Fibroblast of villous mesenchyme (primary cell): ENCODE measurements at places on chromosomes 3 and 15. TPM values are rescaled to one million over a fixed set of nuclear protein-coding genes. Genes with fewer than 3 reads are reported as not detected.

DNA sequence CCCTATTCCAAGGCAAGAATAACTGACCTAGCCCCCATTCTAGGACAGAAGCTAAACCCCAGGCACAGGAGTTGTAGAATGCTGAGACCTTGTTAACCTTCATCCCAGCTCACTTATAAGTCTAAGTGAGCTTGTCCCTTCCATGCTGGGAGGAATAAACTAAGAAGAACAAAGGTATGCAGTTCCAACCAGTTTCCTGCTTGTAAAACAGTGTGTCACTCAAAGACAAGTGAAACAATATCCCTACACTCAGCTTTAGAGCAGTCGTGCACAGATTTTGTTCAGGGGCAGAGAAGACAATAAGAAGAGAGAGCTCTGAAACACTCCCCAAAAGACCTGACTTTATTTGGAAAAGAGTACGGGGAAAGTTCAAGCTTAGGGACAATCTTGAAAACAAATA, 292.1 kb downstream of the CGGBP1 start:
- no peak for DNase-seq

- DNase-seq: peak; percentile 16
These were observed 45.1 kb downstream of the COLQ start for GRCh38 chr3:15476378-15476777.

DNA sequence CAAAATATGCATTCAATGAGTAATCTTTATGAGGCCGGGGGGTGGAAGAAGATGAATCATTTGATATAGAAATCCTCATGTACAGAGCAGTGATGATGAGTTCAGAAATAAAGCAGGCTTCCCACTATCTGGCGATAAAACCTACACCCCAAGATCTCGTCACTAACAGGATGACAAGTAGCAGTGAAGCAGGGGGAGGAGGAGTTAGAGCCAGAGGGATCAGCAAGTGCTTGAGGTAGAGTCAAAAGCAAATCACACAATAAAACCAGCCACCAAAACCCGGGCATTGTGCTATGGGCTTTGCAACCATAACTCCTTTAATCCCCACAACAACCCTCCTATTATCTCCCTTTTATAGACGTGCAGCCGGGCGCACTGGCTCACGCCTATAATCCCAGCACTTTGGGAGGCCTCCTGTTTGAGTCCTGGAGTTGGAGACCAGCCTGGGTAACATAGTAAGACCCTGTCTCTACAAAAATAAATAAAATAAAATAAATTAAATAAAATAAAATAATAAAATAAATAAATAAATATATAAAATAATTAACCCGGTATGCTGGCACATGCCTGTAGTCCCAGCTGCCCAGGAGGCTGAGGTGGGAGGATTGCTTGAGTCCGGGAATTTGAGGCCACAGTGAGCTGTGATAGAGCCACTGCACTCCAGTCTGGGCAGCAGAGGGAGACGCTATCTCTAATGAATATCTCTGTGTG, 53.0 kb downstream of the STARD5 start:
- DNase-seq: peak; percentile 8

Gene TMC3
- total RNA-seq: not detected in 2 replicates

DNA sequence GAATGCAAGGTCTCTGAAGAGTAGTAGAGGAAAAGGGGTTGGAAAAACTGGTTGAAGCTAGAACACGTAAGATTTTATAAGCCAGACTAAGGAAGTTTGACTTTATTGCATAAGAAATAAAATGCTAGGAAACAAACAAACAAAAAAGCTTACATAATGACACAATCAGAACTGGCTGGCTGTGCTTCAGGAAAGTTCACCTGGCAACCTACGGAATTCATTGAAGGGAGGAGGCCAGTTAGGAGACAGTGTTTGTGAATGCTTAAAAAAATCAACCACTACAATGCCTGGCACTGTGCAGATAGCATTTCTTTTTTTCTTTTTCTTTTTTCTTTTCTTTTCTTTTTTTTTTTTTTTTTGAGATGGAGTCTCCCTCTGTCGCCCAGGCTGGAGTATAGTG, 1.9 kb upstream of the ICE2 start:
- DNase-seq: no peak

- no peak for DNase-seq
These were observed 177.5 kb downstream of the PGPEP1L start for GRCh38 chr15:98830034-98830634.

Gene CCDC39
- under 0.01 TPM in 1 of 2 replicates, not detected in the other for total RNA-seq
